ENCODE measurements at places on chromosomes 7 and 10.

GRCh38 chr7:4725850-4726450, 43.9 kb downstream of the FOXK1 start:
- no peak for DNase-seq

DNA sequence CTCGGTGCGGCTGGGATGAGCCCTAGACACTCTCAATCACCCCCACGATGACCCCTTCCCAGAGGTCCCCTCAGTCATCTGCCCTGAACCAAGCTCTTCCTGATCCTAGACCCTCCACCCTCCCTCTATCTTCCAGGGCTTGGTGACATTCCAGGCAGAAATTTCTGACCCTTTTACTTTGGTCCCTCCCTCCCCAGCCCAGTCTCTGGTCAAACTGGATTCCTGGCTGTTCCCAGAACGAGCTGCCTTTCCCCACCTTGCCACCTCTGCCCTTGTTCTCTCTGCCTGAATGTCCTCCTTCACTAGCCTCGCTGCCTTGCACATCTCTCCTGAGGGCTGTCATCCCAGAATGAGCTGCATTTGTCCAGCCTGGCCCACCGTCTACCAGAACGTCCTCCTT, 1.3 kb upstream of the CLDN4 start:
- DNase-seq, result no peak

DNA sequence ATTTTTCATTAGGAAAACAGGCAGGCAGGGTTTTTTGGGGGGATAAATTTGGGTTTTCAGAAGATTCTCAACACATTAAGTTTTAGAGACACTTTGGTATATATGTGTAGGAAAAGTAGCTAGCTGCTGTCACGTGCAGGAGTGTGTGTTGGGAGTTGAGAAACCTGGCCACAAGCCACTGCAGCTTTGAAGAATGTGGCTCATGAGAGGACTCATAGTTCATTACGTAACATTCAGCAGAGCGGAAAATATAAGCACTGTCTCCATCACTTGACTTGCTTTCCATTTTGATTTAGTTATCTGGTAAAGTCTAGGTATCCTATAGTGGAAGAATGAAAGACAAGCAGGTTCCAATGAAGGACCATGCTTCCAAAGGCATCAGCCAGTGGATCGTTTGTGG, 31.2 kb downstream of the SMNDC1 start:
- DNase-seq, result no peak

DNA sequence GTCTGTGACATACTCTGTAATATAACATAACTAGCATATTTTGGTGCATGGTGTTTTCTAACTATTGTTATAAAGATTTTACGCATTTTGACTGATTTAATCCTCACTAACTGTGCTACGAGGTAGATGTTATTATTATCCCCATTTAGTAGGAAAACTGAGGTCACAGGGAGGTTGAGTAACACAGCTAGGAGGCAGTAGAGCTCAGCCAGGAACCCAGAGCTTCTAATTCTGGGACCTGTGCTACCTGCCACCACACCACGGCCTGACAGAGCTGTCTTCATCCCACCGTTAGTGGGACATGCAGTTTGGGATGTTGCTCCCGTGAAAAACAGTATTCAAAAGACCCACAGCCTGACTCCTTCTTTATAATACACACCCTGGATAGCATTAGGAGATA, 962.5 kb downstream of the CNTNAP2 start:
- DNase-seq, result no peak

DNA sequence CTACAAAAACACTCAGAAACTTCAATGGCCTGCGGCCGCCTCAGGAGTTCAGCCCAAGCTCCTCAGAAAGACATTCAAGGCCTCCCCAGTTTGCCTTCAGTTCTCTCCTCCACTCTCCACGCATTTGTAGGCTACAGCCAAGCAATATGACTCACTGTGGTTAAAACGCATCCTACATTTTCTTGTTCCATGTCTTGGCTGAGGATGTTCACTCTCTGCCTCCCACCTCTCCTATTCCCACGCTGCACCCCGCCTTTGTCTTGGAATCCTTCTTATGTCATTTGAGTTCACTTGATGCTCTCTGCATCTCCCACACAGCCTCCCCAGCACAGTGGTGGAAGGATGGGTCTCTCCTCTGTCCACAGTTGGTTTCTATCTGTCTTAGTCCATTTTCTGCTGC, 184.8 kb downstream of the NPSR1 start:
- DNase-seq, result no peak

- no peak for DNase-seq
These were observed 120.2 kb downstream of the TEX36 start for GRCh38 chr10:125562737-125563136.

GRCh38 chr10:66782776-66783175, 143.1 kb upstream of the LRRTM3 start:
- DNase-seq, result no peak

DNA sequence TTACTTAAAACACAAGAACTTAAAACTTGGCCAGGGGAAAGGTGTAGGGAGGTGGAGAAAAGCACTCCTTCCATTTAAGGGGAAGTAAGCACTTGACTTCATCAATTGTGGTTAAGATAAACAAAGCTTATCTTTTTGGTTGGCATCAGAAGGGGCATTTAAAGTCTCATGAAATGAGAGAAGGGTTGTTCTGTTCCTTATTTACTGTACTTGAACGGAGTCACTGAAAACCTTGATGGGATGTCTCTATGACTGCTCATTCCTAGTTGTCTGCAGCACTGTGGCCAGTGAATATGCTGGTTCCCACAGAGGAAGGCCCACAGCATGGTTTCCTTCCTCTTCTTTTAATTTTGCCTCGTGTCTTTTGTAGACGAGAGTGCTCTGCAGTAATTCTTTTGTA, 229.3 kb downstream of the AUTS2 start:
- DNase-seq, result no peak

- DNase-seq, result no peak
These were observed 1017.0 kb upstream of the GHITM start for GRCh38 chr10:83122336-83122735.

DNA sequence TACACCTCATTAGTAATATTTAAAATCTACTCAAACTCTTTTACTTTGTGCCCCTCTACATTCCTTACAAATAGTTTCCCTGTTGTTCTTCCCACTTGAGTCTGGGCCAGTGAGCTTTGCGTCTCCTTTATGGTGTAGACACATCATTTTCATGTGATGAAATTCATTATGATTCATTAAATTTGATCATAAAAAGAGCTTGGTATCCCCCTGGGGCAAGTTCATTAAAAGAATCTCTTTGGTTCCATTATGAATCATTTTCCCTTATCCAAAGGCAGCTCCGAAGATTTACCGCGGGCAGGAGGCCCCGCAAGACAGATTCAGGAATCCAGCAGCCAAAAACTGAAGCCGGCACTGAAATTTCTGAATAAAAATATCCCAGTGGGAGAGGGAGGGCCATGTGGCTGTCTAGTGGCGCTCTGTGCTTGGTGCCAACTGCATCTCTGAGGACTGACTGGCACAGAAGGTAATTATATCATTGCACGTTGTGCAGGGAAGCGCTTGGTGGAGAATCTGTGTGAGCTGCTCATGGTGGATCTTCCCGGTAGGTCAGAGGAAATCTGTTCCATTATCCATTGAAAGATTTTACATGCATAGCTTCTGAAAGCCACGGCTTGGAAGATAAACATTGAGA, 151.4 kb upstream of the PITRM1 start:
- DNase-seq, result no peak

DNA sequence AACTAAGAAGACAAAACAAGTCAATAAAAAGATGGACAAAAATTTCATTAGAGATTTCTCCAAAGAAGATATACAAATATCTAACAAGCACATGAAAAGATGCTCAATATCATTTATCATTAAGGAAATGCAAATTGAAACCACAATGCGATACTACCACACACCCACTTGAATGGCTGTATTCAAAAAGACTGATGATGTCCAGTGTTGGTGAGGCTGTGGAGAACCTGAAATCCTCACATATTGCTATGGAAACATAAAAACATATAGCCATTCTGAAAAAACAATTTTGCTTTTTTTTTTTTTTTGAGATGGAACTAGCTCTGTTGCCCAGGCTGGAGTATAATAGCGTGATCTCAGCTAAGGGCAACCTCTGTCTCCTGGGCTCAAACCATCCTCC, 124.1 kb upstream of the LAMB4 start:
- no peak for DNase-seq

- no peak for DNase-seq
These were observed 129.7 kb downstream of the SAMD9 start for GRCh38 chr7:92988051-92988450.

DNA sequence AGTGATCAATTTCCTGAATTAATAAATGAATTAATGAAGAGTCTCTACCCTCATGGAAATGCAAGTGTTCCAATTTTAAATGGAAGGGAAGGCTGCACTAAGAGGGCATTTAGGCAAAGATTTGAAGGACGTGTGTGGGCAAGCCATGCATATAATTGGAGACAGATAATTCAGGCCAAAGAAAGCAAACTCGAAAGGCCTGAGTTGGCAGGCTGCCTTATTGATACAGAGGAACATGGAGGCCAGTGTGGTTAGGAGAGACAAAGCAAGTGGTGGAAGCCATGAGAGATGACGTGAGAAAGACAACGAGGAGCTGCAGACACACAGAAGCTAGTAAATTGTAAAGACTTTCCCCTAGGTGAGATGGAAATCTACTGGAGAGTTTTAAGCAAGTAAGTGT, 15.4 kb upstream of the PCLO start:
- DNase-seq, result no peak

DNA sequence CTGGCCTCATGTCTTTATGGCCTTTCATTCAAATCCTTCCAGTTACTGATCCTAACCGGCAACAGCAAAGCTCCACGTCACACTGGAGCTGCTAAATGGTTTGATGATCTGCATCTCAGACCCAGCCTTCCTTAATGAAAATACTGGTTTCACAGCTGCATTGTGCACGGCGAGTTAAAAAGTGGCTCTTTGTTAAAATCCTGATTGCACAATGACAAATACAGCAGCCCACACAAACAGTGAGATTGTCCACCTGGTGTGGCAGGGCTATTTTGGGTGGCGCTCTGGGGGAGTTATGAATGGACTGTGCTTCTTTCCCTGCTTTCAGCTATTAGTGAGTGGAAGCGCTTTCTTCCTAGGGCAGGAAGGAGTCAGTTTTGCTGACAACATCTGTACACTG, 63.4 kb upstream of the C1QL3 start:
- no peak for DNase-seq

- no peak for DNase-seq
These were observed 83.5 kb upstream of the SH2B2 start for GRCh38 chr7:102203218-102203617.

DNA sequence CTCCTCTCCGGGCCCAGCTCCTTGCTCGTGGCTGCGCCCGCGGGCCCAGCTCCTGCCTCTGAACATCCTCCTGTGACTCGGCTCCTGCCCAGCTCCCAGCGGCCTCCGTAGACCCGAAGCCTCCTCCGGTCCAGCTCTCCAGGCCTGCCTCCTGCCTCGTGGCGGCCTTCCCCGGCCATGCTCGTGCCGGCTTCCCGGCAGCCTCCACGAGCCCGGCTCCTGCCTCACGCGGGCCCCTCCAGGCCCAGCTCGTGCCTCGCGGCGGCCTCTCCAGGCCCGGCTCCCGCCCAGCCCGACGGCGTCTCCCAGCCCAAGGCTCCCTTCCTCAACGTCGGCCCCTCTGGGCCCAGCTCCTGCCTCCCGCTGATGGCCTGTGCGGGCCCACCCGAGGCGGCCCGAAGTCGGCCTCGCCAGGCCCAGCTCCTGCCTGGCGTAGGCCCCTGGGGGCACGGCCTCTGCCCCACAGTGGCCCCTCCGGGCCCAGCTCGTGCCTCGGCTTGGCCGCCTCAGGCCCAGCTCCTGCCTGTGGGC, 16.9 kb upstream of the TMEM248 start:
- no peak for DNase-seq

DNA sequence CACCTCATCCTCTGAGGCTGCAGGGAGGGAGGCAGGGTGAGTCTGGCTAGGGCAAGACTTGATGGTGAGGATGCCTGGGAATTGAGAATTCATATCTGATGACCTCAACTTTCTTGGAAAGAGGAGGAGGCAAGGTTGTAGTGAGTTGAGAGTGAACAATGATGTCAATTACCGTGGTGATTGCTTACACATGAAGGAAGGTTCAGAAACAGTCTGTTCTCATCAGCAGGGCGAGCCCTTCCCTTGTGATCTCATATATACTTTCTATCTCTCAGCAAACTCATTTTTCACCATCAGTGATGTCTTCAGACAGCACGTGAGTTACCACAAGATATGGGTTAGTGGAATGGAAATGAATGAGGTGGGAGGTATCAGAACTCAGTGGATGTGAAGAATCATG, 20.1 kb upstream of the COL13A1 start:
- no peak for DNase-seq

GRCh38 chr7:92653136-92653535, 62.9 kb upstream of the FAM133B start:
- no peak for DNase-seq

DNA sequence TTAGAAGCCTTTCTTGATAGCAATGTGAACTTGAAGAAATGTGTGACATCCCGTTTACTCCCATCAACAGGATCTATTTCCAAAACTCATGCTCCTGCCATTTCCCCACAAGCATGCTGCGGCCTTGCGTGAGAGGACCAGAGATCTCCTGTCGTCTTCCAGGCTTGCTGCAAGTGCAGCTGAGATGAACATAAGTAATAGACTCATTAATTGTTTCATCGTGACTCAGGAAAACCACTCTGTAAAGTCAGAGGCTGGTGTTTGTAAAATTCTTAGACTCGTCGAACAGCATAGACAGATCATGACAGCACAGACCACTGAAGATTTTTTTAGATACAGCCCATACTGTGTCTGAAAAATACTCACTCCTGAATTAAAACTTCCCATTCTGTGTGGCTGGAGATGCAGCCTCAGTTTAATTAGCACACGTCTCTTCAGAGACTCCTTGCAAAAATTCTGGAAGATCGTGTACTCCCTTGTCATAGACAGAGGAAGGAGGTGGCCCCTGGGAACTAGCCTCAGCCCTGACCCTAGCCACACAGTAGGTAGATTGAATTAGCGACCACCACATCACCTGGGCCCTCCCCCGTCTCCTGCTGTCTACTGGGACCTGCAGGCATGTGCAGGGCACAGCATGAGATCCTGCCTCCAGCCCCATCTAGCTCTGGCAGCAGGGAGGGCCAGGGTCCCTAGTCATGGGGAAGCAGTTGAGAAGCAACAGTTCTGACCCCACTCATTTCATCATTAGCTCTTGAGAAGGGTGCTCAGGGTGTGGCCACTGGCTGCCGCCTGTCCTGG, 226.0 kb downstream of the CELF2 start:
- no peak for DNase-seq
